ENCODE measurements at places on chromosomes 3 and 15. TPM values are rescaled to one million over a fixed set of nuclear protein-coding genes. Genes with fewer than 3 reads are reported as not detected.

DNA sequence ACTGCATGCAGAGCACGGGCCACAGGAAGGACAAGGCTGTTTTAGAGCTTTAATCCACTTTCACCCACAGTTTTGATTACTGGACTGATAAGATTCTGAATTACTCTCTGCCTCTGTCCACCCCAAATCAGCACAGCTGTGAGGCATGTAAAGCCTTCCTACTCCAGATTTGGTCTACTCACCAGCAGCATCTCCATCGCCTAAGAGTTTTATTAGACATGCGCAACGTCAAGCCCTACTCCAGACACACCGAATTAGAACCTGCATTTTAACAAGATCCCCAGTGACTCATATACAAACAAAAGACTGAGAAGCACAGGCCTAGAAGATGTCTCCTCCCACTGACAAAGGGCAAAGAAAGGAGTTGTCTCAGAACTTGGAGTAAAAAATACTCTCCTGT lies 221.2 kb downstream of the TUSC7 start:
- no peak for DNase-seq

HMG20A gene
- polyA plus RNA-seq, result 74.6 TPM

DNA sequence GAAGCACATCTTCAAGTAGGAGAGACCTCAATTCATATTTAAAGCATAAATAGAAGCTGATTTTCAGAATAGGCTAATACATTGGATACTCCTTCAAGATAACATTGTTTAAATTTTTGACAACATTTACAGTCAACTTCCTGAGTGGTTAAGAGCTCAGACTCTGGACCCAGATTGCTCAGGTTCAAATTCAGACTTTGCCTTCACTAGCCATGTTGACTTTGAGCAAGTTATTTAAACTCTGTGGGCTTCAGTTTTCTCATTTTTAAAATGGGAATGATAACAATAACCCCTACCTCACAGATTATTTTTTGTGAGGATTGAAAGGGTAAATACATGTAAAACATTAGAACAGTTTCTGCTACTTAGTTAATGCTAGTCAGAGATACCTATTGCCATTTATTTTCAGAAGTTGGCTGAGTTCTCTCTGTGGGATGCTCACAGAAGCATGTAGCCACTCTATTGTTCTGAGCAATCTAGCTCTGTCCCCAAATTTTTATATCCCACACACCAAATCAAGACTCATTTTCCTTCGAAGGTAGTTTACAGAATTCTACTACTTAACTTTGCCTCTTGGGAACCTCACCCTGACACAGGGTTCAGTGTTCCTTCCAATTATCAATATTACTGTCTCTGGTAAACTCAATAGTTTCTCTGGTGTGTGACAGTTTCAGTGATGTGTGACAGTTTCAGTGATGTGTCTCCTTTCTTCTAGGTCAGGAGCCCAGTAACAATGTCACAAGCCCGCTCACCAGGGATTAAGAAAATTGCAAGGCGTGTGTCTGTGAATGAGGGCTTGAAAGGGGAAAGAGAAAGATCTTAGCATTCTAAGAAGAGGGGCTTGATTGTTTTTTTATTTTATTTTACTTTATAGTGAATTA lies 79.4 kb upstream of the OSTN start:
- no peak for DNase-seq

DNA sequence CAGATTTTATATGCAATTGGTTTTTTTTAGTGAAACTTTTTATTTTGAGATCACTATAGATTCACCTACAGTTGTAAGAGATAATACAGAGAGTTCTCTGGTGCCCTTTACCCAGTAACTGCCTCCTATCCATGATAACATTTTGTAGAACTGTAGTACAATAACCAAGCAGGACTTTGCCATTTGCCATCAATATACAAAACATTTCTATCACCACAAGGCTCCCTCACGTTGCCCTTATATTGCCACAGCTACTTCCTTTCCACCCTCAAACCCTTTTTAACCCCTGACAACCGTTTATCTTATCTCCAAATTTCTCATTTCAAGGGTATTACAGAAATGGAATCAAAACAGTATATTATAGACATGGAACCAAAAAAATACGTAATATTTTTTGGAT lies 130.7 kb upstream of the GOLGA6L4 start:
- no peak for DNase-seq

FOXL2 gene
- polyA plus RNA-seq, result not detected

DNA sequence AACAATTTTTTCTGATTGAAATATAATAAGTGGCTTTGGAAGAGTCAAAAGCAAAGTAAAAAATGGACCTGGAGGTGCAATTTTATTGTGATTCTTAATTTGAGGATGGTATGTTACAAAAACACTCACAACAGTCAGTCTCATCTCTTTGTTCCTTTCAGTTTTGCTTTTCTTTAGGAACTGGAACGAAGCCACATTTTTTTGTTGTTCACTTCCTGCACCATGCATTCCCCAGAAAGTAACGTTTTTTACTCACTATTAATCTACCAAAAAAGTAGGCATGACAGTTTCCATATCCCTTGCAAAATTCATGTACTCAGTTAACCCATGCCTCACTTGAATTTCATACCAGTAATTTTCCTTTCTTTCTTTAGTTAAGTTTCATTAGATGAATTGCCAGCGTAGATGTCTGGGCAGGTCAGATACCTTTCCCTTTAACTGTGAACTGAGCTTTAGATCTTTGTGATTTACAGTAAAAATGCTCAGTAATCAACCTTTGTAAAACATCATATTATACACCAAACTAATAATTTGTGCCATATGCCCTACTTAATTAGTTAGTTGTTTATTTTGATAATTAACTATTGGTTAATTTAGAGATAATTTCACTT lies 384.3 kb downstream of the ROBO1 start:
- DNase-seq, result no peak
